ENCODE measurements at places on chromosomes 2 and 18.

DNA sequence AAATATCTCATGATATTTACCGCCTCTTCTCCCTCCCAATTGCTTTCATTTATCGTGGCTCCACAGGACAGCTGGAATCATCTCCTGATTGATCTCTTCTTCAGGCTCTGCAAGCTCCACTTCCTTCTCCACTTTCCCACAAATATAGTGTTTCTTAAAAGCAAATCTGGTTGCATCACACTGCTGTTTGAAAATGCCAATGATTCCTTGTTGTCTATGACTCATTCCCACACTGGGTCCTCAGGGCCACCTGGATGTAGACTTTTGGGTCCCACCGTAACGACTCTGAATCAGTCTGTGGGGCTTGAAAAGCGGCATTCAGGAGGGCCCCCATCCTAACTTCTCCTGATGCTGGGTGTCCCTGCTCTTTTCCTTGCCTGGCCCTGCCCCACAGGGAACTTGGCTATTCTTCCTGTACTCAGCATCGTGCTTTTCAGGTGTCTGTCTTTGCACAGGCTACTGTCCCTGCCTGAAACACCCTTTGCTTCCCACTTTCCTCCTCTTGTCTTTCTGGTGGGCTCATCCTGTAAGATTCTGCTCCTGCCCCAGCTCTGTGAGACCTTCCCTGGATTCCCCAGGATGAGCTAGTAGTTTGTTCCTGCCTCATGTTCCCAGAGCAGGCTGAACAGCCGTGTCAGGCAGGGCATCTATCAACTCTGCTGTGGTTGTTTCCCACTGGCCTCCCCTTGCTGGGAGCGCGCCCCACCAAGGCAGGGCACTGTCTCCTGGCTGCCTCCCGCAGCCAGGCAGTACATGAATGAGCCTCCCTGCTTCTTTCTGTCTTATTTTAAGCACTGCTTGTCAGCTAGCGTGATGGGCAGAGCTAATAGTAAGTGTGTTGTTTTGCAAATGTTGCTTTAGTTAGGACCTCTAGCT, 111.9 kb downstream of the KCTD1 start:
- no peak for DNase-seq

DNA sequence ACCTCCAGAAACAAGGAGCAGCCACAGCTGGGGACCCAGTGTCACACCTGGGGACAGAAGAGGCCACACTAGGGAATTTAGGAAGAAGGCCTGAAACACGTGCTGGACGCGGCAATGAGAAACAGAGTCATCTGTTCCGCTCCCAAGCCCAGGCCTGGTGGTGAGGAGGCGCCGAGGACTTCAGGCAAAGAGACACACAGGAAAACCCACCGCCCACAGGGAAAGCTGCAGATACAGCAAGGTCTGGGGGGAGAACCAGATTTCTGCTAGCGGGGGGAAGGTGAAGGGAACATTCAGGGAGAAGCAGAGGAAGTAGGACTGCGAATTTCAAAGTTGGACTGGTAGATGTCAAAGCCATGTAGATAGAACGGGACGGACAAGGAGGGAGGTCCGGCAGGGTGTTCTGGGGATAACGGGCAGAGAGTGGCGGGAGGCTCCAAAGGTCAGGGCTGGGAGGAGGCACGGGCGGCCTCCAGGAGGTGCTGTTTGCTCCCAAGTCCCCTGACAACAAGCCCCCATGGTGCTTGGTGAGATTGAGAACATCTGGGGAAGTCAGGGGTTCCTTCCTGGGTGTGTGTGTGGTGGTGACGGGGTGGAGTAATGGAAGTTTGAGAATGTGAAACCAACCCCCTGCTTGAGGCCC, 351.7 kb upstream of the MYT1L start:
- no peak for DNase-seq

GRCh38 chr2:11158916-11159573, 3.8 kb downstream of the SLC66A3 start:
- DNase-seq: no peak

DNA sequence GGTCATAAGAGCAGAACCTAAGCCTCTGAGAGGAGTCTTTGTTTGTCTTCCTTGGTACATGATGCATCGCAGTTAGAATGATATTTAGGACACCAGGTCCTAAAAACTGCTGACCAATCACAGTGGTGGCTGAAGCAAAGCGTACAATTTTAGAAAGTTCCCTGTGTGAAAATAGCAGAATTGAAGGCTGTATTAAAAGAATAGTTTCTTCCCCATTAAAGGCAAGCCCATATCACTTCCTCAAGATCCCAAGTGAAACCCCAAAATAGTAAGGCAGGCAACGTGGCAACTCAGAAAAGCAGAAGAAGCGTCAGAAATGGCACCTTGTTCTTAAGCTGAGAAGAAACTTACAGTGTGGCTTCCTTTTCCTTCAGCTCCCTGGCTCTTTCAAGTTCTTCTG, 154.8 kb upstream of the PGAP1 start:
- no peak for DNase-seq

GRCh38 chr2:238151628-238152235, 7.0 kb upstream of the ERFE start:
- no peak for DNase-seq

DNA sequence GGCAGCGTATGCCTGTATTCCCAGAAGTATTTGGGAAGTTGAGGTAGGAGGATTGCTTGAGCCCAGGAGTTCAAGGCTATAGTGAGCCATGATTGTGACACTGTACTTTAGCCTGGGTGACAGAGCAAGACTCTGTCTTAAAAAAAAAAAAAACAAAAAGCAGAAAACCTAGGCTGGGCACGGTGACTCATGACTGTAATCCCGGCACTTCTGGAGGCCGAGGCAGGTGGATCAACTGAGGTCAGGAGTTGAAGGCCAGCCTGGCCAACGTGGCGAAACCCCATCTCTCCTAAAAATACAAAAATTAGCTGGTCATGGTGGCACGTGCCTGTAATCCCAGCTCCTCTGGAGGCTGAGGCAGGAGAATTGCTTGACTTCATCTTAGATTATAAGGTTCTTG, 46.4 kb downstream of the MTA3 start:
- DNase-seq: no peak

DNA sequence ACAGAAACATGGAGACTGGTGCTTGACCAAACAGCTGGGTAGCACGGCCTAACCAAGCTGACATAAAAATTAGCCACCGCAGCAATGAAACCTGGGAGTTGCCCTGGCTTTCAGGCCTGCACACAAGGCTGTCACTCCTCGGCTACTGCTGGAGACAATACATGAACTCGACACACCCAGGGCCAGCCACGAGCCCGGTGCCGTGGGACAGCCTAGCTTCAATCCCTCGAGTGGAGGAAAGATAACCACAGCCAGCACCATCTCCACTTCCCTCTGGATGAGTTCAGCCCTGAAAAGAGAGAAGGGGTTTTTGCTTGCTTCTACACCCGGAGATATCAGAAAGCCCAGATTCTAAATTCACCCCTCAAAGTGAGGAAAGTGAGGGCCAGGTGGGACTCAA, 78.0 kb downstream of the BCL2L11 start:
- no peak for DNase-seq

DNA sequence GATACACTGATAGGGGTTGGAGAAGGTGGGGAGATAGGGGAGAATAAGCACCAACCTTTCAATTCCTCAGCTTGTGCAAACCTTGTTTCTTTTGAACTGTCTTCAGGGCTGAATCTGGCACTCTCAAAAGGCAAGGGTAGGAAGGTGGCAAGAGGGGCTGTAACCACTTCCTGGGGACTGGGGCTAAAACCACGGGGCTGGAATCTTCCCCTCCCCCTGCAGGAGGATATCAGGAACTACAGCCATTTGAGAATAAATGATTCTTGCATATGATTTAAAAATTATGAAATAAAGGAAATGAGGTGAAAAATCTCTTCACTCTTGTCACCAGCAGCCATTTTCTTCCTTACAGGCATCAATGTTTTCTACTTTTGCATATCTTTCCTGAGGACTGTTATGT, 50.8 kb downstream of the ATOH8 start:
- DNase-seq: peak; percentile 49

DNA sequence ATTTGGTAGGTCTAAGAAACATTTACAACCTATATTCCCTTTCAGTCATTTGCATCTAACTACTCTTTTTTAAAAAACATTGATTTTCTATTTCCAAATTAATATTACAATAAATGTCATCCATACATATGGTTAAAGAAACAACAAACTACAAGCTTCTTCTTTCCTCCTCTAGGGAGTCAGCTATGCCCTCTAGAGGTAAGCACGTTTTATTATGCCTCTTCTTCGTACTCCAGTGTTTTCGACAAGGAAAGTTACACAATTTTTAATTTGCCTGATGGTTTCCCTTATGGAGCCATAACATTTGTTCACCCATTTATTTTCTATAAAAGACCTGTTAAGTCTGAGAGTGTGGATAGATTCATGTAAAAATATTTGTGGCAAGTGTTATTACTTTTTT, 183.4 kb upstream of the CDH7 start:
- no peak for DNase-seq

DNA sequence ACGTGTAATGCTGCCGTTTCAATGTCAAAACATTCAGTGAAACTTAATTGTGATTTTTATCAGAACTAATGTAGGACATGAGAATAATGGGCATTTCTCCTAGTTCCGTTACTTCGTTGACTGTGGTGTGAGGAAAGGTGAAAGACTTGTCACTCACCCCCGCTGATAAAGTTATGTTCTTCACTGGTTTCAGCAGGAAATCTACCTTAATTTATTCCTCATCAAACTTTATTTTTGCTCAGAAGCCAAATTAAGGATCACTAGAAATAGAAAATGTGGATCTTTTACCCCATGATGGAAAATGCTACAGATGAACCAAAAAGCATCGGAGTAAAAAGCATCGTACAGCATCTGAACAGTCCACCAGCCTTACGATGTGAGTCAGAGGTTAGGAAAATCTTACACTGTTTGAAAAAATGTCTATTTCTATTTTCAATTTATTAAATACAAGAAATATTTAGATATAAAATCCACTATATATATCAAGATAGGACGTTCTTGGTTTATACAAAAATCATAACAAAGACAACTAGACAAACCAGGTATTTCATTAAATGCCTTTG, 1.0 kb upstream of the ROCK1 start:
- DNase-seq: peak; percentile 19

DNA sequence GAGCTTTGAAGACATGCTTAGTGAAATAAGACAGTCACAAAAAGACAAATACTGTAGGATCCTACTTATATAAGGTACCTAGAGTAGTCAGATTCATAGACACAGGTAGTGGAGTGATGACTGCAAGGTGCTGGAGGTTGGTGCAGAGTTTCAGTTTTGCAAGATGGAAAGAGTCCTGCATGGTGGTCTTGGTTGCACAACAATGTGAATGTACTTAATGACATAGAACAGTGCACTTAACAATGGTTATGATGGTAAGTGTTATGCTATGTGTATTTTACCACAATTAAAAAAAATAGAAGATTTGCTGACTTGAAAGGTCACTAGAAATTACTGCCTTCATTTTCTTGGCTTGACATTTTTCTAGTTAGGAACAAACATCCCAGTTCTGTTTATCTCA, 9.5 kb downstream of the CERS6 start:
- no peak for DNase-seq

GRCh38 chr2:24083567-24084385, 858 bp downstream of the TP53I3 start:
- DNase-seq: peak; percentile 98

- peak; percentile 55 for DNase-seq
Observed at GRCh38 chr18:61551586-61551985, 218.4 kb downstream of the CDH20 start.

DNA sequence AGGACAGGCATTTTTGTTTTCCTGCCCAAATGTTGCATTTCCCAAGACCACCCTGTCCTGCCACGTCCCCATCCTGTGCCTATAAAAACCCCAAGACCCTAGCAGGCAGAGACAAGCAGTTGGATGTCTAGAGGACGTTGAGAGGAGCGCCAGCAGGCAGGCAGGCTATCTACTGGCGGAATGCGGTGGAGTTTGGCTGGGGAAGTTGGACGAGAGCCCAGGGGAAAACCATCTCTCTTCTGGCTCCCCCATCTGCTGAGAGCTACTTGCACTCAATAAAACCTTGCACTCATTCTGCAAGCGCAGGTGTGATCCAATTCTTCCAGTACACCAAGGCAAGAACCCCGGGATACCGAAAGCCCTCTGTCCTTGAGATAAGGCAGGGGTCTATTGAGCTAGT, 72.5 kb downstream of the ARL6IP6 start:
- no peak for DNase-seq

- no peak for DNase-seq
Observed at GRCh38 chr2:121132054-121132761, 152.8 kb downstream of the TFCP2L1 start.

DNA sequence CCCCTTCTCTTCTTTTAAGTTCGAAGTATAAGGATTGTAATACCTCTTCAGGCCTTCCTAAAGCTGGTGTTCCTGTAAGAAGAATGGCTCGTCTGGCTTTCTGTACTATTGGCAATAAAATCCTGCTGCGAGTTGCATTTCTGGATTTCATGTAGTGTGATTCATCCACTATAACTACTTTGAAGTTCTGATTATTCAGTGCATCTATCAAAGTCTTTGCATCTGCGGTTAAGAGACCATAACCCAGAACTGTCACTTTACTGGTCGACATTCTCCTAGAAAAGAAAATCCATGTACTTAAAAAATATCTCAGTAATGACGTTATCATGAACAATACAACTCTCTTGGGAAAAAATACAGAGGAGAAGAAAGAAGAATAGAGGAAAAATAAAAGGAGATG, 181.1 kb downstream of the ZRANB3 start:
- DNase-seq: no peak

- no peak for DNase-seq
Observed at GRCh38 chr2:12259493-12259892, 457.2 kb upstream of the TRIB2 start.

DNA sequence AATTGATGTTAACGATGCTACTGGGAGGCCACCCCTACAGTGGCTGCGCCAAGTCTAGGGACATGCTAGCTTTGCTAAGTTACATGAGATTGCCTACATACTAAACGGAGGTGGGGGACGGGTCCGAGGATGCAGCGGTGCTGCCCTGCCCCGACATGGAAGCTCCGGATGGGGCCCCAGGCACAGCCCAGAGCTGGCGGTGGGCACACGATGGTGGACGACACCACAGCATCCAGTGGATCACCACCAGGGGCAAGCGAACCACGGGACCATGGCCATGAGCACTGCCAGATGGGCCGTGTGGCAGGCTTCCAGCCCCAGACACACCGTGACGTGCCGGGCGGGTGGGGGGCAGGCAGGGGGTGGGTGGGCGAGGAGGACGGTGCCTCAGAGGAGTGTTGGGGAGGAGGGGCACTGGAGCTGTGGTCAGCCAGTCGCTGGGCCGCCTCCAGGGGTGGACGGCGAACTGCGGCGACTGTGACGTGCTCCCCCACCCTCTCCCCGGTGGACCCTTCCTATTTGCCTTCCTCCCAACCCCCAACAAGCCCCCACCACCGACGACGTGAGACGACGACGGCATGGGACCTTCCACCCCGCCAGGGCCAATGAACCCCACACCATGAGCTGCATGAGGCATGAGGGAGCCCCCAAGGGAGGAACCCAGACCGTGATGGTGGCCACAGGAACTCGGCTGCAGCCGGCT, 90.6 kb upstream of the ANKRD30BL start:
- no peak for DNase-seq
